ENCODE measurements at places on chromosomes 16 and 17.

- ATAC-seq: no peak
These were observed 77.5 kb downstream of the CYTH1 start for GRCh38 chr17:78704594-78704993.

- peak; percentile 21 for ATAC-seq
These were observed 441 bp downstream of the CMTM4 start for GRCh38 chr16:66695935-66696668.

DNA sequence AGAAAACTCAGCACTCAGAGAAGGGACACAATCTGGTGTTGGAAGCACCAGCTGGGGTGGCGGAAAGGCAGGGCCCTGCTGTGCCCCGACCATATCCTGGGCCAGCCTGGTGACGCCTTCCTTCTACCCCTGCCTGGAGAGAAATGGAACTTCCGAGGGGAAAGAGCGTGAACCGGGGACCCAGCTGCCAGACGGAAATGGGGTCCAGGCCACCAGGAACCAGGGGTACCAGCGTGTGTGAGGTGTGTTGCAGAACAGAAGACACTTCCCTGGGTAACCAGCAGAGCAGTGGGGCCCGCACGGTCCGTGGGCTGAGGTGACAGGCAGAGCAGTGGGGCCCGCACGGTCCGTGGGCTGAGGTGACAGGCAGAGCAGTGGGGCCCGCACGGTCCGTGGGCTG lies 6.8 kb downstream of the RAB40B start:
- ATAC-seq: no peak

DNA sequence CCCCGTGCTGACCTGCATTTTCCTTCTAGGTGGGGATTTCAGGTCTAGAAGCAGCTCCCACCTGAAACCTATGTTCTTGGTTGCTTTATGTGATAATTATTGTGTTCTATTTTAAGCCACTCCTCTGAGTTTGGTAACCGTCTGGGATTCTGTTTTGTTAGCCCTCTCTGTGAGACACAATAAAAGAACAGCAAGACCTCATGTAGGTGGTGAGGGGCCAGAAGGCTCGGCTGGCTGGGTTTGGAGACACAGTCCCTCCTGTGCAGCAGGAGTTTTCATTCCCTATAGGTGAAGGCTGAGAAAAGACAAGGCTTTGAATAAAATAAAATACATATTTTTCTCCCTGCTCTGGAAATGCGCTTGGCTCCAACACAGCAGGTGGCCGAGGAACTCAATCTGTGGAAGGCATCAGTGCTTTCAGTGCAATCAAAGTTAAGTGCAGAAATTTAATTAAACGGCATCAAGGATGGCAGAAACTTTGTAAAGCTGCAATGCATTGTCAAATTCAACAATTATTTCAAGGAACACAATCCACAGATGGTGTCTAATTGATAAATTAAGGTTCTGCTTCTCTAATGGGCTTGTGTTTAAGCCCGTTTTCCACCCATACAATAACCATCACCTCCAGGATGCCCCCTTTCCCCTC lies 107.8 kb downstream of the MSI2 start:
- no peak for ATAC-seq

GRCh38 chr17:2108170-2108569 lies 53.3 kb downstream of the HIC1 start:
- ATAC-seq: no peak

DNA sequence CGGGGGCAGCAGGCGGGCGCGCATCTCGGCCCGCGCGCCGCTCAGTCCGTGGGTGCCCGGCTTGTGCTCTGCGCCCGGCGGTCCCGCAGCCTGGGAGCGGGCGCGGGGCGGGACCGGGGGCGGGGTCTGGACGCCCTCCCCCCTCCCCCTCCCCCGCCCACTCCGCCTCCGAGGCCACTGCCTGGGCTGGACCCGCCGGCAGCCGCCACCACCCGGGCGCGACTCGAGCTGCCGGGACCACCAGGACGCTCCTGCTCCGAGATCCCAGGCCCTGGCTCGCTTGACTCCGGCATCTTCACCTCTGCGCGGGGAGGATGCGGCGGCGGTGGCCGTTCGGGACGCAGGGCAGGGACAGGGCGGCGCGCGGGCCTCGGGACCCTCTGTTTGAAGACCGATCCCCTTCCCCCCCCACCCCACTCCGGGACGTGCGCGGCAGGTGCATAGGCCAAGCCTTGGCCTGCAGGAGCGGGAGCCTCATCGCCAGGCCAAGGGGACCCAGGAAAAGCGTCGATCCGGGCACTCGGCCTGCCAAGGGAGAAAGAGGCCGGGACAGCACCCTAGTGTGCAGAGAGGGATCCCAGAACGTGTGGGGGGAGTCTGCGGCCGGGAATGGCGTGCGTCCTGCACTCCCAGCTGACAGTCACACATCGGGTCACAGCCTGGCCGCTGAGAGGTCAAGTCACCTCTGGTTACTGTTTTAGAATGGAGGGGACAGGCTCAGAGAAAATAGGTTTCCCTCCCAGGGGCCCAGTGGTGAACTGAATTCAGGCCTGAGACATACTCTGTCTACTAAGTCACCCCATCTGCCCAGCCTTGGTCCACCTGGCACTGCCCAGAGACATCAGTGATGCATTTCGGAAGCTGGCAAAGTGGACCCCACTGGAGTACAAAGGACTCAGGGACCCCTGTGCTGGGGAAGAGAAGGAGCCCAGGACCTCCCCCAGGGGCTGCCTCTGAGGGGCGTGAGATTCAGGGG lies at the start of gene HS3ST6:
Gene HS3ST6 (minus strand): TSS at position 65 of the 976 bp plus-strand sequence. CDS start 92 bp downstream, outside the sequence.
- ATAC-seq: peak; percentile 5

GRCh38 chr17:14790521-14790920 lies 474.6 kb downstream of the PMP22 start:
- no peak for ATAC-seq

GRCh38 chr16:51236583-51236982 lies 85.5 kb upstream of the SALL1 start:
- no peak for ATAC-seq

- no peak for ATAC-seq
These were observed 465.9 kb upstream of the ERCC4 start for GRCh38 chr16:13453938-13454553.

DNA sequence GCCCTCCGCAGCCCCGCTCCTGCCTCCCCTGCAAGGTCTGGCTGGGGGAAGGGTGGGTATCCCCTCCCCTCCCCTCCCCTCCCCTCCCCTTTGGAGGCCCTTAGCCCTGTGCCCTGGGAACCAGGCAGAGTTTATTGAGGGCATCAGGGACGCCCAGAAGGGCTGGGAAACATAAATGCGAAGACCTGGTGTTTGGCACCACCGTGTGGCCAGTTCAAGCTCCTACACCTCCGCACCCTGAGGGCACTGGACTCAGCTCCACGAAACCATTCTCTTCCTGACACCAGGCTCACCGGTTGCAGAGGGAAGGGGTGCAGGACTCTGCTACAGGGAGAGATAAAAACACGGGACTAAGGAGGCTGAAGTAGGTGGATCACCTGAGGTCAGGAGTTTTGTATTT lies 1.0 kb upstream of the AIPL1 start:
- ATAC-seq: peak; percentile 99

DNA sequence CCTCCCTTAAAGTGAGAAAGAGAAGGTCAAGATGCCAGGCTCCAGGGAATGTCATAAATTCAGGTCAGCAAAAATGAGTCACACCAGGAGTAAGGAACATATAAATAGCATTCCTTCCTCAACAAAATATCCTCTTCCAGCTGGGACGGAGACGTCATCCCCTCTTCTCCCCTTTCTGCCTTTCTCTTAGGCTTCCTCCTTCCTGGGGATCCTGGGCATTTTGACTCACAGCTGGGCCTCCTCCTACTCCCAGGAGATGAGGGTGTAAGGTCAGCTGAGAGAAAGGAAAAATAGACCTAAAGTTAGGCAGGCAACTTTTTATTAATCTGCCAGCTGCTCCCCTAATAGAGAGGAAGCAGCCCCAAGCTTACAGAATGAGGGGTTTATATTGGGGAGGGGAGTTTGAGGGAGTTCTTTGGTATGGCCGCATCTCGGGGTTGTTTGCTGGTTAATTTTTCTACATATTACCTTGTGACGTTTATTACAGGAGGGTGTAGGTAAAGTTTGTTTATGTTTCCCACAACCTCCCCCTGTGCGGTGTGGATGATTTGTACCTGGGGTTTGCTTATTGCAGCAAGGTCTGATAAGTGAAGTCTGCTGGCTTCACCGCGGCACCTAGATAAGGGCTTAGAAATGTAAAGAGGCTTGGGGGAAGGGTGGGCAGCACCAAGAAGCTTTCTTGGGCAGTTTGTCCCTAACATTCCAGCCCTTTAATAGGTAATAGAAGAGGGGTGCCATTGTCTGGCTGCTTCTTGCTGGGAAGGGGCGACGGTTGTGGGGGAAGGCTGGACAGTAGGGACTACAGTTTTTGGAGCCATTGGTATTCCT lies 7.1 kb upstream of the ZNF747 start:
- ATAC-seq: peak; percentile 79

DNA sequence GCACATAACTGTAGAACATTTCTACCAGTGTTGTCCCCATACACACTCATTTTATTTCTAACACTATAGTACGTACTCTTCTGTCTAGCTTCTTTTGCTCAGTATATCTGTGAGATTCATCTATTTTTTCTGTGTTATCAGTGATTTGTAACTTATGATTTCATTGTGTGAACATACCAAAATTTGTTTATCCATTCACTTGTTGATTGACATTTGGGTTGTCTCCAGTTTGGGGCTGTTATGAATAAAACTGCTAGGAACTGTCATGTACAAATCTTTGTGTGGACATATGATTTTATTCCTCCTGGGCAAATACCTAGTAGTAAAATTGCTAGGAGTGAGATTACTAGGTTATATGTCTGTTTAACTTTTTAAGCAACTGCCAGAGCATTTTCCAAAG lies 9.6 kb downstream of the CYB5B start:
- ATAC-seq: no peak

DNA sequence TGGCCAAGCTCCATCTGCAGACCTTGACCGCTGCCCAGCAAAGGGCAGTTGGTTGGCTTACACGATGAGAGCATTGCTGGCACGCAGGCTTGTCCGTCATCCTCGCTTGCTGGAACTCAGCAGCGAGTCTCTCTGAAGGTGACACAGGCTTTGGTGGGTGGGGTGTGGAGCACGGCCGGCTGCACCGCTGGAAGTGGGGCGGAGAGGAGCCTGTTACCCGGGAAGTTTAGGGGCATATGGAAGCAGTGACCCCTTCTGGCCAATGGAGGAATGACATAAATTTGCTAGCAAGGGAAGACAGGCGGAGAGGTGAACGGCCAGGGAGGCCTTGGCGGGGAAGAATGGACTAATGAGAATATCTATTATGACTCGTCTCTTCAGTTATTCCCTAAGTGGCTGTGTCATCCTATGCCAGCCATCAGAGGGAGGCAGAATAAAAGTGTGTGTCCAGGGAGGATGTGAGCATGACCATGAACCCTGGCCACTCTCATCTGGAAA lies 65.9 kb upstream of the SDK2 start:
- ATAC-seq: no peak

- no peak for ATAC-seq
These were observed 646.7 kb upstream of the SALL1 start for GRCh38 chr16:51797669-51798259.

DNA sequence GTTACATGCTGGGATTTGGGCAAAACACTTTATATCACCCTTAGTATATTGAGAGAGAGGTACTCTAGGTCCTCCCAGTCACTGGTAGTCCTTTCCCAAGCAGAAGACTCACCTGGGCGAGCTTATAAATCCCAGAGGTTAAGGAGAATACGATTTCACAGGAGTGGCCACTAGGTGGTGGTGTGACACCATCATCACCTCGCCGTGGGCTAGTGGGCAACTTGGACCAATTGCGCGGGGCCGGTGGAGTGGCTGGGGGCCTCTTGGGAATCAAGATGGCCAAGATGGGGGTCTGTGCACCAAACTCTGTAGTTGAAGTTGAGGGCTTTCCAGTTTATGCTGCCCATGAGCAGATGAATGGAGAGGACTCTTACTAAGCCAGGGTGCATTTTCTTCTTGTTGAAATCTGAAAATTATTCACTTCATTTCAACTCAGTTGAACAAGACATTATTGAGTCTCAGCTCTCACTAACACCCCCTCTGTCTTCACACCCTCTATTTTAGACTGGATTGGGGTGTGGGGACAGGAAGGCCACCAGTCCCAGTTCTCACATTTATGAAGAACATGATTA lies 38.2 kb upstream of the PIRT start:
- ATAC-seq: peak; percentile 40

DNA sequence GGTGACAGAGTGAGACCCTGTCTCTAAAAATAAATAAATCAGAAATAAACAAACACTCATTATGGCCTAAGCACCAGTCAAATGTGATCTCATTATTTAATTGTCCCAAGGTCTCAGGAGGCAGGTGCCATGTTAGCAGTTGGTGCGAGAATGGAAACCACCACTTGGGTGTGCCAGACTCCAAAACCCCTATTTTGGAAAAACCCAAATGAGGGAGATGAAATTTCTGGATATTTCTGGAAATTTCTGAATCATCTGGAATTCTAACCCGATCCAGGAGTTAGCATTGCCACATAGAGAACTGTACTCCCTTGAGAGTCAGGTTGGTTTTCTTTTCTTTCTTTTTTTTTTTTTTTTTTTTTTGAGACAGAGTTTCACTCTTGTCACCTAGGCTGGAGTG lies 264.0 kb downstream of the XYLT1 start:
- no peak for ATAC-seq

DNA sequence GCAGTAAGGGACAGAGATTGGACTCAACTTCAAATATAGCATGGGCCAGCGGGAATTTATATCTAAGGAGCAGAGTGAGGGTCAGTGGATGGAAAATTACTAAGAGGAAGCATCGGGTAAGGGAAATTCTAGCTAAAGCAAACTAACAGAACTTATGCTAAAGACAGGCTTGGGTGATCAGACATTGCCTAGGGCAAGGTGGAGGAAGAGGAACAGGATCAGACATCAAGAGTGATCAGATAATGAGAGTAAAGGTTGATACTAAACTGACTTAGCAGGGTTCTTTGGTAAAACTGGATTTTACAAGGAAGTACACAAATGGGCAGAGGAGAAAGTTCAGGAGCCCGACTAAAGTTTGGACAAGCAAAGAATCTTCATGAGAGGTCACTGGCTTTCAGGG lies 86.3 kb upstream of the TOM1L1 start:
- ATAC-seq: no peak

DNA sequence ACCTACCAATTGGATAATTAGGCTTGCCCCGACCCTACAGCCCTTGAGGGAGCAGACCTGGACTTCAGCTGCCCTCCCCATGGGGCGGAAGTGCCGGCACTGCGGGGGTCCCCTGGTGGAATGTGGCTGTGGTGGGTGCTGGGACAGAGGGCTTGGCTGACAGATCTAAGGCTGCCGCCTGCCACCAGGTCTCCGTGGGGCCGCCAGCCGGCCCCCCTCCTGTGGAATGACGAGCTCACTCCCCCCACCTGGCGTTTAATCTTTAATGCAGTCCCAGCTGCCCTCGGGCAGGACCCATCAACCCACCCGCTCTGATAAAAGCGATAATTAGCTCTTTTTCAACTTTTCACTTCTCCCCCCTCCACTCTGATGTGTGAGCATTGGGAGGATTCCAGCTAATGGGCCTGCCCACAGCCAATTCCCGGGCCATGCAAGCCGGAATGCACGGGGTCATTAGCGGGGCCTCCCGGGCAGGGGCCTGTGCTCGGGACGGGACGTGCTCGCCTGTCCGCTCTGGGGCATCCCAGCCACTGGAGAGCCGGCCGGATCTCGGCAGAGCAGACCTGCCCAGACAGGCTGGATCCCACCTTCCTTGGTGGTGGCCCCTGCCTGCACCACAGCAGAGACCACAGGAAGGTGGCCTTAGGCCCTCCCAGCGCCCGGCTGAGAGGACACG lies 28.3 kb upstream of the GOSR2 start:
- ATAC-seq: no peak

- ATAC-seq: no peak
These were observed 76.3 kb downstream of the TANC2 start for GRCh38 chr17:63042256-63042812.

Data from SK-N-SH treated with all-trans-retinoic acid at 6 μM for 48 hours (cell line).